Mammary epithelial cell (primary cell): ENCODE measurements at places on chromosomes 16 and 17. TPM values are rescaled to one million over a fixed set of nuclear protein-coding genes. Genes with fewer than 3 reads are reported as not detected.

GRCh38 chr16:87495578-87496446, 3.0 kb upstream of the ZCCHC14 start:
- DNase-seq = no peak

Gene WNK4
- polyA plus RNA-seq = 0.11 TPM

- peak; percentile 44 for DNase-seq
Measured at GRCh38 chr16:84115919-84116719, 623 bp downstream of the MBTPS1 start.

Gene DPEP2
- not detected for polyA plus RNA-seq

- DNase-seq = no peak
Measured at GRCh38 chr16:11224096-11224893, 31.7 kb downstream of the SOCS1 start.

Gene SGCA
- not detected for polyA plus RNA-seq

DNA sequence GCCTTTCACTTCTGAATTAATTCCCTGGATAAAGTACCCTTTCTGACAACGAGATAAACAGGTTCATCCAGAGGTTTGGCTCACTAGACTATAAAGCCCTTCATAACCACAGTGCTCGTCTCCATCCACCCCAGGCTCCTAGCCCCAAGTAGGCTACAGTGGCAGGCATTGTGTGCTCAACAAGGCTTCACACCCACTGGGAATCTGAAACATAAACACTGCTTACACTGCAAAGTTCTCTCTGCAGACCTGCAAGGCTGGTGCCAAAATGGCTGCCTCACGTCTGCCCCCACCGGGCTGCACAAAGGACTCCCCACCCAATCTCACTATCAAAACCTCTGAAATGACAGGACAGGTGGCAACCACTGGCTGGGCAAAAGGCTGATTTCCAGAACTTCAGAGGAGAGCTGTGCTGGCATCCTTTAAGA, 5.1 kb upstream of the HLF start:
- no peak for DNase-seq

Gene AGRP
- not detected for polyA plus RNA-seq

DNA sequence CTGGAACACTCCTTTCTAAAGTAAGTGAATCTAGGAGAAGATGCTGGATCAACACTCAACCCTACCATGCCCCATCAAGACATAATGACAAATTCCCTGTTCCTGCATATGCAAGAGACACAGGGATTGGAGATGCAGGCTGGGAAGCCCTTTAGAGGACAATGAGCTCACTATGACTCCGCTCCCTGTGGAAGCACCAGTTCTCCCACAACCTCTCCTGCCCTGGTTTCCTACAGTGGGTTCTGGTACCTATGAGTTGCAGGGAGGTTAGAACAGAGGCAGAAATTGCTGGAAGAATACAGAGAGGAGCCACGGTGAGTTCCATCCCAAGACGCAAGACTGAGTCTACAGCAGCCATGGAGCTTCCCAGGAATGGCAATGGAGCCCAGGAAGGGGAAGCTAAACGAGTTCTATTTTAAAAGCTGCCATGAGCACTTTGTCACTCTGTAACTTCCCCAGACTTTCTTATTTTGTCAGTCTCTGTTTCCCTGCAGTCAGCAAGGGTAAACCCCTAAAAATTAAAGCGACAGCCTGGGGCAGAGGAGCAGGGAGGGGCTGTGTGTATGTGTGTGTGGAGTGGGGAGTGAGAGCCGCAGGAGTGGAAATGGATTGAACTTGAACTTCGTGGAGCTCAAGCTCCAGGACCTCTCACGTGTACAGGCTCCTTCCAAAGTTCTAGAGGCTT, 42.3 kb upstream of the PIK3R6 start:
- no peak for DNase-seq

GRCh38 chr16:48558371-48558841, 51.6 kb downstream of the N4BP1 start:
- peak; percentile 57 for DNase-seq

GRCh38 chr17:41392278-41392677, 5.1 kb downstream of the KRT31 start:
- DNase-seq = peak; percentile 16

Gene PRSS21
- polyA plus RNA-seq = 3.6 TPM

GRCh38 chr16:50711862-50712559, 18.6 kb downstream of the NOD2 start:
- no peak for DNase-seq

DNA sequence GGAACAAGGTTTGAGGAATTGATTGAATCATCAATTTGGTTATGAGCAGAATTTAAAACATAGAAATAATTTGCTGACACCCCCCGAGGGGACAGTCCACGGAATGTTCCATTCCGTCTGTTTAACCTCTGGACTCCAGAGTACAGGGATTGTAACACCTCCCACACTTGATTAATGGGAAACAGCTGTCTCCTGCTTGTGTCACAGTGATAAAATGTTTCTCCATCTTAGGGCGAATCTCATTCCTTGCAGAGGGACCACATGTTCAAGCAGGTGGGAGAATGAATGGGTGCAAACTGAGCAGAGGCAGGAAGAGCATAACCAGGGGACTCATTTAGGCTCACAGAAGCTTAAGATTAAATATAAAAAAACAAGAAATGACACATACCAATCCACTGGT, 249.5 kb upstream of the RBFOX1 start:
- DNase-seq = no peak

- DNase-seq = no peak
Measured at GRCh38 chr17:6679241-6679640, 27.7 kb downstream of the C17orf100 start.

Gene LPCAT2
- 32.4 TPM for polyA plus RNA-seq

Gene GP1BA
- not detected for polyA plus RNA-seq

DNA sequence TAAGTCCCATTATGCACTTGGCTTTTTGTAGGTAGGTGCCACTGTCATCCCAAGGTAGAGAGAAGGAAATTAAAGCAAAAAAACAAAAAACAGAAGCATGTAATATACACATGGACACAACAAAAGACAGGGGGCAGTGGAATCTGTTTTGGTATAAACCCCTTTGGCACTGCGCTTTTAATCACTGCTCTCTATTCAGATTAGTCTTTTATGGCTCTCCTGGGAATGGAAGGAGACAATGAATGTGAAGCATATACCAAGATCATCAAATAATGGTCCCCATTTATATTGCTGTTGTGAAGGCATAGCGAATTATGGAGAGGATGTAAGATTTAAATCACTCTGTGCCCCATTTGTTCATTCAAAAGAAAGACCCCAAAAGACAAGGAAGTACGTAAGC, 17.4 kb downstream of the CDH11 start:
- DNase-seq = no peak

- no peak for DNase-seq
Measured at GRCh38 chr16:27851586-27851985, 211.9 kb downstream of the GSG1L start.

- no peak for DNase-seq
Measured at GRCh38 chr16:66913081-66913480, 5.6 kb downstream of the CDH16 start.

DNA sequence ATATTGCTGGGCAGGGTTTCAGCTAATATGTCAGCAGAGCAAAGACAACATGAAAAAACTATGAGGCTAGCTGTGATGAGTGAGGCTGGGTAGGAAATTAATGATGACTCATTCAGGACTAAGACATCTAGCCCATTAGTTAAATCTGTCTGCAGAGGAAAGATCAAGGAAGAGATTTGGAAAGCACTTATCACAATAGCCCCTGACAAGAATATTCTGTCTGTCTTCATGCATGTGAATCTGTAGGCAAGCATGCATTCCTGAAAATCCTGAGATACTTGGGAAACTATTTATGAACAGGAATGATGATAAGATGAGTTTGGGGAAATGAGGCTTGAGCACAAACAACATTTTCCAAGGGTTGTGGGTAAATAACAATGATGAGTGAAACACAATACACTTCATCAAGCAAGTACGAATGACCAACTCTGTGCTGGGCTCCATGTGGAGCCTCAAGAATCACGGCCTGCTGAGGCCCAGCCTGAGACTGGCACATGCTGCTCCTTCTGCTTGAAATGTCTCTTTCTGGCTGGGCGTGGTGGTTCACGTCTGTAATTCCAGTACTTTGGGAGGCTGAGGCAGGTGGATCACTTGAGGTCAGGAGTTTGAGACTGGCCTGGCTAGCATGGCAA, 96.5 kb upstream of the ASIC2 start:
- DNase-seq = no peak

Gene TBX4
- polyA plus RNA-seq = 0.03 TPM

GRCh38 chr16:80317599-80318037, 223.2 kb upstream of the DYNLRB2 start:
- no peak for DNase-seq

- no peak for DNase-seq
Measured at GRCh38 chr17:41278176-41278955, 2.9 kb downstream of the KRTAP9-7 start.

GRCh38 chr17:58702045-58702476, 9.7 kb downstream of the RAD51C start:
- no peak for DNase-seq

Gene HOXB9
- not detected for polyA plus RNA-seq

GRCh38 chr17:42247734-42248133, 28.5 kb downstream of the STAT5B start:
- peak; percentile 68 for DNase-seq

DNA sequence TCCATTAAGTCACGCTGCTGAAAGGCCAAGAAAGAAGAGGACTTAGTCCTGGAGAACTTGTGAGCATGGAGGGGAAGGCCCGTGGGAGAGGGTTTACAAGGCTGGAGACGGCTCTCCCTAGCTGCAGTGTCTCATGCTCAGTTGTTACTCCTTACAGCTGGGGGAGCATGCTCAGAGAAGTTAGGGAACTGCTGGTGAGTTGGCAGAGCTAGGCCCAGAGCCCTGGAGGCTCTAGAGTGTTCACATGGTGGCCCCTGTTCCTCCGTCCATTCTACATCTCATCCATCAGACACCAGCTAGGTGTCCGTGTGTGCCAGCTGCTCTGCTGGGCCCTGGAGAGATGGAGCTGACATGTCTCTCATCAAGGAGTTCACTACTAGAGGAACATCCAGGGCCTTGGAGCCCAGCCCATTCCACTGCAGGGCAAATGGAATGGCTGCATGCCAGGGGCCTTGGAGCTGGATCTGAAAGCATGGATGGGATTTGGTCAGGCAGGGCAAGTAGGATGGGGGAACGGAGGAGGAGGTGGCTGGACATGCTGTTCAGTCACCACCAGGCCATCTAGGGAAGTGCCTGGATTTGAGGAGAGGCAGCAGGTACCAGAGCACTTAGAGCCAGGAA, 6.3 kb downstream of the XYLT2 start:
- no peak for DNase-seq

Gene SLC13A2
- polyA plus RNA-seq = not detected

Gene EVI2B
- polyA plus RNA-seq = 3.4 TPM

DNA sequence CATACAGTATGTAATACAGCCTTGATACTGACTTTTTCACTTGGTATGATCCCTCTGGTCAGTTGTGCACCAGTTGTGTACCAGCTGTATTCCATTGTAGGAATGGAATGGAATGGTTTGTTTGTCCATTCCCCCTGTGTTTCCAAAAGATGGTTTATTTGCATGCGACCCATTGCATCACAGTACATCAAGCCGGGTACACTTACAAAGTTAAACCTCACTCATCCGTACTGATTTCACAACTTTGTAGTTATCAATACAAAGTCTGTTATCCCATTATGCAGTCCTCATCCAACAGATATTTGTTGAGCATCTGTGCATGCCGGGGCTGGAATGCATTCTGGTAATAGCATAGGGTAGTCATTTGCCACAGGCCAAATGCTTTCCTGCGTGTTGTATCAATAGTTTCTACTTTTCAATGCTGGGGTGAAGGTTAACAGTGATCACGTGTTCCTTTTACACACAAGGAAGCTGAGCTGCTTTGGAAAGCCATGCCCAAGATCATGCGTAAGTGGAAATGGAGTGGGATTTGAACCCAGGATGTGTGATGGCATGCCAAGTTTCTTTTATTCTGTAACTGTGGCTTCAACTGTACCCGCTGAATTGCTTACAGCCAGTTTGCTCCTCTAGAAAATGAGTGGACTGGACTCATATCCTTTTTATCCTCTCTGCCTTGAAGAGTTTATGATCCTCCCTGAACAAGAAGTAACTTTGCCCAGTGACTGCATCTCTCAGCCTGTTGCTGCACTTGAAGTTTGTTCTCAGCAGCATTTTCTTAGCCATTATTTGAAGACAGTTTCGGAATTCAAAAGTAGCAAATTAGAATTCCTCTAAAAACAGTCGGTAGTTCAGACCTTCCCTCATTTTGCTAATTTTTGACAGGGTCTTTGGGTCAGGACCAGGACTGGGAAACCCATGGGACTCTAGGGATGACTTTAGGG, 228.5 kb downstream of the CCDC182 start:
- no peak for DNase-seq

GRCh38 chr17:40018211-40019121, 3.2 kb downstream of the CSF3 start:
- DNase-seq = no peak

DNA sequence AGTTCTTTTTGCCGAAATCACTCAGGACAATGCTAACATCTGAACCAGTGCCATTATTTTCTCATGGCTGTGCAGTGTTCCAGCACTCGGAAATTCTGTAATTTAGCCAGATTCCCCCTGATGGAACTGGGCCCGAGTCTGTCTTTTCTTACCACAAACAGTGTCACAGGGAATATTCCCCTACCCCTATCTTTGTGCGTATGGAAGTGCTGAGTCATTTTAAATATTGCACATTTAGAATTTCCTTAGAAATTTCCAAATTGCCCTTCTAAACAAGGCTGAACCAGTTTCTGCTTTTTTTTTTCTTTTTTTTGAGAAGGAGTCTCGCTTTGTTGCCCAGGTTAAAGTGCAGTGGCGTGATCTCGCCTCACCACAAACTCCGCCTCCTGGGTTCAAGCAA, 88.0 kb upstream of the CREBBP start:
- DNase-seq = no peak

GRCh38 chr17:81456091-81456490, 56.5 kb downstream of the ACTG1 start:
- DNase-seq = no peak

Gene RBBP6
- 15.8 TPM for polyA plus RNA-seq

DNA sequence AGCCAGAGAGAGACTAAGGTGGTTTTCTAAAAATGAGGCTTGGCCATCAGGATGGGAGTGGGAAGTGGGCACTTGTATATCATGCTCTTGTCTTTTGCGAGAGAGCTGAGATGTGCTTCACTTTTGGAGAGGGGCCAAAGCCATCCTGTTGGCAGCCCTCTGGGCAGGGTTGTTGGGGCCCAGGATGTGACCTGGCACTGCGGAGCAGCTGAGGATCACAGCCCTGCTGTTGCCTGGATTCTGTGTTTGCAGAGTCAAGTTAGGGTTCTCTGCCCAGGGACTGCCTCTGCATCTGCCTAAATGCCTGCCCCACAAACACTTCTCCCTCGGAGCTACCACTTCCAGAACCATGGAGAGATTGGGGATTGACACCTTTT, 71.2 kb downstream of the PLD6 start:
- no peak for DNase-seq
